ENCODE measurements at places on chromosomes 5 and 9.

DNA sequence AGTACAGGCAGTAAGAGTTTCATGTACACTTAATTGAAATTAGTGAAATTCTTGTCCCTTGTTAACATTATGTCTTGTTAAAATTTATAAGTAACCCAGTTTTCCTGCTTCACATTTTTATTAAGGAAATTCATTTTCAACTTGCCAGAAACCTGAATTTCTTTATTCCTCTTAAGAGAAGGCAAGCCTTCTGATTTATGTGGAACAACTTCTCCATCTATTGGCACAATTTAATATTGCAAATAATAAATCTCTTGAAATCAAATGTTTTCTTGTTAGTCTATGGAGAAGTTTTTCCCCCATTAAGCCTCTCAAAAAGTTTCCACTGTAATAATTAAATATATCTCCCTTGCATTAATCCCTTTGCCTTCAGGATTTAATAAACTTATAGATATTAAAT, 33.8 kb upstream of the ACO1 start:
- no peak for DNase-seq

GRCh38 chr9:23850242-23850689, 24.2 kb upstream of the ELAVL2 start:
- no peak for DNase-seq

DNA sequence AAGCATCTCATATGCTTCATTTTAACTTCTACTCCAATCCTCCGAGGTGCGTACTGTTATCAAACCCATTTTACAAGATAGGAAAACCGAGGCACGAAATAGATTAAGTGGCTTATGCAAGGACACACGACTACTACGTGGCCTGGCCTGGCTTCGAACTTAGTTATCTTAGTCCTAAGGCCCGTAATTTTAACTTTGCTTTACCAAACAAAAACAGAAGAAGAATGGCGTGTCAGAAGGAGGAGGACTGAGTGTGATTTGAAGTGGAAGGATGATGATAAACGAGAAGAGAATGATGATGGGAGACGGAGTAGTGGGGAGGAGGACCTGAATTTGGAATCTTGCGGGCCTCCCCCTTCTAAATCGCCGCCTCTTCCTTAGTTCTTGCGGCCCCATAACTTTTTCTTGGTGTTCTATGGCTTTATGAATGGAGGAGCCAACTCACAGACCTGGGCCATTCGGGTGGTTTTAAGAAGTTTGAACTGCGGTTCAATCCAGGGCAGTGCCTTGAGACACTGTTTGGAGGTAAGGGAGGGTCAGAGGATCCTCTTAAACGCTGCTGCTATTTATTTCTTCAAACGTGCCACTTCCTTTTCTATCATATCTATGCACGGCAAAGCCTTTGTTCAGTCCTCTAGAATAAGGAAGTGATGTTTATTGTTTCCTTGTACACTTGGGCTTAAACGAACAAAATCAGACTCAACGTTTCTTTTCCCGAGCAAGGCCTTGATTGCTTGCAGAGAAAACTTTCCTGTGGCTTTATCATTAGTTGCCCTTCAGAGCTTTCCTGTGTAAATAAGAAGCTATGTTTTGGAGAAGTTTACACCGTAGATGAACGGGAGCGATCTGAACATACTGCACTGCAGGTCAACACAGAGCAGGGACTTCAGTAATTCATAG, 795 bp downstream of the CNOT8 start:
- DNase-seq = no peak

GRCh38 chr5:179915406-179915935, 7.8 kb upstream of the TBC1D9B start:
- DNase-seq = no peak

DNA sequence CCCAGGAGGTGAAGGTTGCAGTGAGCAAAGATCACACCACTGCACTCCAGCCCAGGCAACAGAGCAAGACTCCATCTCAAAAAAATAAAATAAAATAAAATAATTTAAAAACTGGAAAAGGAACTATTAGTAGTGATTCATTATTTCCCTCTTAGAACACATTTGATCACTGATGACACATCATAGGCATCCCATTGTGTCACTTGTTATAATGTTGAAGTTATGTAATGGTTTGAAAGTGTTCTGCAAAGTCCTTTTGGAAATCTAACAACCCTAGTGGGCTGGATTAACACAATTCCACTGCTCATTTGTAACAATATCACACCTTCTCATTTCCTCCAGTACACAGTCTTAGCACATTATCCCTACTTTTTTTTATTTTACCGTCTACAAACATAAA, 81.8 kb upstream of the LMNB1 start:
- no peak for DNase-seq

- no peak for DNase-seq
These were observed 12.9 kb downstream of the WWC1 start for GRCh38 chr5:168304349-168304748.

DNA sequence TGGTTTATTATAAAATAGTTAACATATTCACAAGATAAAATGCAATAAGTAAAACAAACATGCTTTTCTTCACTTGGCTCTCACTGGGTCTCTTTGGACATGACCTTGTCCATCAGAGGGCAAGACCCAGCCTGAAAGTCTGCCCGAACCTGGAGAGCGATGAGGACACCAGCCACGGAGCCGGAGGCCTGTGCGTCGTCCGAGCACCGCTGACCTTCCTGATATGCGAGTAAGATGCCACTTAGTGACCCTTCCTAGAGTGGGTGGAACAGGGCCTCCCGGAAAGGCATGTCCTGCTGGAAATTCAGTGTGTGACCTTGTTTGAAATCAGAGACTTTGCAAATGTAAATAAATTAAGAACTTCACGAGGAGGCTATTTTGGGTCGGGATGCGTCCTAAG, 52.9 kb downstream of the IRX2 start:
- no peak for DNase-seq

DNA sequence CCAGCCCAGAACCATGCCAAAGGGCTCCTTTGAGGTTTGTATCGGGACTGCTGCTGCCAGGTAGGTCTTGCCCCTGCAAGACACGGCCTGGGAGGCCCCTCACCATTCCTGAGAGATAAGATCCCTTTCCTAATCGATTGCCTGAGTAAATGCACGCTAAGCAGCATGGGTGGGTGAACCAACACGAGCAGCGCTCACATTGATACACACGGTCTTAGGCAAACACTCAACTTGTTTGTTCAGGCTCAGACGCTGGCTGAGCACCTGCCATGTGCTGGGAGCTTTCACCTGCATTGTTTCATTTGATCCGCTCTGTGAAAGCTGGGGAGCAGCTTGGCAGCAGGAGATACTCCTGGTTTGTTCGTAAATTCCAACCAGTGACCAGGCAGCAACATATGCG, 76.9 kb upstream of the NEURL1B start:
- DNase-seq = no peak

Measured in 8988T (cell line).